Subcutaneous preadipocyte (primary cell): ENCODE measurements at places on chromosomes 2 and 18. TPM values are rescaled to one million over a fixed set of nuclear protein-coding genes. Genes with fewer than 3 reads are reported as not detected.

UGT1A8 gene
- total RNA-seq: not detected in 2 replicates

GLI2 gene
- 2.6 and 17.4 TPM in 2 replicates for total RNA-seq

KCNS3 gene
- 0.39 and 1.1 TPM in 2 replicates for total RNA-seq

GKN2 gene
- total RNA-seq: not detected in 2 replicates

LAMA1 gene
- total RNA-seq: 47.7 and 48.1 TPM in 2 replicates

OR6B2 gene
- total RNA-seq: not detected in 2 replicates

RRM2 gene
- total RNA-seq: 38.2 and 71.6 TPM in 2 replicates

ACADL gene
- 0.20 and 0.37 TPM in 2 replicates for total RNA-seq

FEV gene
- not detected in 2 replicates for total RNA-seq

VWC2L gene
- total RNA-seq: not detected in 2 replicates

IL1B gene
- 0.20 and 0.37 TPM in 2 replicates for total RNA-seq

MDH1B gene
- 0.37 and 0.78 TPM in 2 replicates for total RNA-seq

IL1F10 gene
- not detected in 2 replicates for total RNA-seq

ASB18 gene
- not detected in 2 replicates for total RNA-seq

EVX2 gene
- not detected in 2 replicates for total RNA-seq

SOX11 gene
- not detected in 2 replicates for total RNA-seq

MARCHF4 gene
- total RNA-seq: under 0.01 and 1.6 TPM in 2 replicates

FSHR gene
- total RNA-seq: not detected in 2 replicates

EPHA4 gene
- 35.3 and 66.7 TPM in 2 replicates for total RNA-seq

CRYBA2 gene
- not detected in 2 replicates for total RNA-seq

FSIP2 gene
- total RNA-seq: under 0.01 and 0.37 TPM in 2 replicates
